ENCODE measurements at places on chromosomes 16 and 17.
A peak's percentile ranks its signal among the peaks of the same experiment; 100 is the strongest.

GRCh38 chr17:40870136-40870535 is 3.1 kb upstream of the KRT12 start:
- DNase-seq: no peak

DNA sequence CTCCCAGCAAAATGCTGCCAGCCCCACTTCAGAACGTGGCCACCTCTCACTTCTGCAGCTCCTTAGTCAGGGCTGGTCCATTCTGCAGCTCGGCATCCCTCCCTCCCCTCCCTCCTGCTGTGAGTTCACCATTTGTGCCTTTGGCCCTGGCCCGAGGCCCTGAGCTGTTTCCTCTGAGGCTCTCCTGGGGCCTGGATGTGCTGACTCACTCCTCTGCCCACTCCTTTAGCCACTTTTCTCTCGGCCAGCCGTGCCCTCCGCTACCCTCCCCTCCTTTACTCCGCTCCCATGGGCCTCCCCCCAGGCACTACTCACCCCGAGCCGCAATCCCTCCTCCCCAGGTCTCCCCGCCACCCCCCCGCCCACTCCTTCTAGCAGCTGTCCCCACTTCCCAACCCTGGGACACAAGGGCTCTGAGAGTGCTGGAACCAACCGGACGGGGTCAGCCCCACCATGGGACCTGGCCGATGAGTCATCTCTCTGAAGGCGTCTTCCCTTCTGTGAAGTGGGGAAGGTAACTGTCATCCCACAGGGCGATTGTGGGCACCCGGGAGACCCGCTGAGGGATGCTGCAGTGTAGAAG is 11.5 kb downstream of the KCNG4 start:
- DNase-seq: peak; percentile 28

DNA sequence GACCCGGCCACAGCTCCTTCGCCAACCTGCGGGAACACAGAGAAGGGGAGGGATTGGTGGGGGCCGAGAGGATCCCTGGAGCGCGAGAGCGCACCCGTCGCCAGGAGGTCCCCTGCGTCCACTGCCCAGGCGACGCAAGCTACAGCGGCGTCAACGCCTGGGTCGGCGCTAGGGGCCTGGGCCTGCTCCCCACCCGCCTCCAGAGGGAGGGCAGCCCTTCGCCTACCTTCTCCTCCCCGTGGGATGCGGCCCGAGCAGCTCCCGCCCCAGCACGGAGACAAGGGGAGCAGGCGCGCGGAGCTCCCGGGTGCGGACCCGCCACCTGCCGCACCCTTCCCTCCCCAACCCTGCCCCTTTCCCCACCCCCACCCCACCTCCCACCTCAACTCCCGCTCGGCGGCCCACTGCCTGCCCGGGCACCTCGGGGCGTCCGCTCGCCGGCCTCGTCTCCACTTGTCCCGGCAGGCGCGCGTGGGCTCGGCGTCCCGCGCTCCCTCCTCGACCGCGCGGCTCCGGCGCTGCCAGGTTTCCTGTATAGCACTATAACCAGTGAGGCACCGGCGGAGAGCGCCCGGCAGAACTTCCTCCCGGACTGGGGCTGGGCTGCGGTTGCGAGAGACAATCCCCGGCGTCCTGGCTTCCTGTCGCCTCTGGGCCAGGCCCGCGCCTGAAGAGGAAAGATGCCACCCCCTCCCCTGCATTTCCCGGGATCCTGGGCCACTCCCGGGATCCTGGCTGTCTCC is 119.1 kb upstream of the SMURF2 start:
- no peak for DNase-seq

DNA sequence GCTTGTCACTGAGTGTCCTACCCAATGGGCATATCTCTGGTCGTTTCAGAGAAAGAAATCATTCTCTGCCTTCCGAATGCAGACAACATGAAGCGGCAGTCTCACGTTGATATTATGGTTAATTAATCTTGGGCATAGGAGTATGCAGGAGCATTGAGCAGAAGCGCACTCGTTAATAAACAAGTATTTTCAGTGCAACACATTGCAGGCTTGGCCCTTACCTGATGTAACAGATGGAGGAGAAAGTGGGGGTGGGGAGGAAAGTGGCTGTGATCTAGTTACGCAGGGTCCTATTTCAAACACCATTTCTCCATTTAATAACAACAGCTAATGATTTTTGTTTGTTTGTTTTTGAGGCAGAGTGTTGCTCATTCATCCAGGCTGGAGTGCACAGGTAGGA is 414.0 kb upstream of the RBFOX1 start:
- no peak for DNase-seq

- DNase-seq: no peak
Observed at GRCh38 chr17:41308251-41308917, 725 bp downstream of the KRTAP16-1 start.

DNA sequence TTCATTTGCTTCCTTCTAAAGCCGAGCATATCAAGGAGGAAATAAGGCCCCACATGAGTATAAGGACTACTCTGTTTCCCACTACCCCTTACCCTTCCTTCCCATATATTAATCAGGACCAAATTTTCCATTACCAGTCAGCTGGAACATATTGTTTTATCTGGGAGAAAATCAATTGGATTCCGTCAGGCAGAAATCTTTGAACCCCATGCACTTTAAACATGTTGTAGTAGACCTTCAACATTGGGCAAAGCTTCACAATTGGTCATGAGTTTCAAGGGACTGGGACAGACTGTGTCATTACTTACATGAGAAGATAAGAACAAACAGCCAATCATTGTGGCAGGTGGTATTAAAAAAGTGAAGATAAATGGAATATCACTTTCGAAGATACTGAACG is 70.3 kb downstream of the ABCA8 start:
- no peak for DNase-seq

- DNase-seq: no peak
Observed at GRCh38 chr16:66480265-66481080, 53.4 kb downstream of the BEAN1 start.

DNA sequence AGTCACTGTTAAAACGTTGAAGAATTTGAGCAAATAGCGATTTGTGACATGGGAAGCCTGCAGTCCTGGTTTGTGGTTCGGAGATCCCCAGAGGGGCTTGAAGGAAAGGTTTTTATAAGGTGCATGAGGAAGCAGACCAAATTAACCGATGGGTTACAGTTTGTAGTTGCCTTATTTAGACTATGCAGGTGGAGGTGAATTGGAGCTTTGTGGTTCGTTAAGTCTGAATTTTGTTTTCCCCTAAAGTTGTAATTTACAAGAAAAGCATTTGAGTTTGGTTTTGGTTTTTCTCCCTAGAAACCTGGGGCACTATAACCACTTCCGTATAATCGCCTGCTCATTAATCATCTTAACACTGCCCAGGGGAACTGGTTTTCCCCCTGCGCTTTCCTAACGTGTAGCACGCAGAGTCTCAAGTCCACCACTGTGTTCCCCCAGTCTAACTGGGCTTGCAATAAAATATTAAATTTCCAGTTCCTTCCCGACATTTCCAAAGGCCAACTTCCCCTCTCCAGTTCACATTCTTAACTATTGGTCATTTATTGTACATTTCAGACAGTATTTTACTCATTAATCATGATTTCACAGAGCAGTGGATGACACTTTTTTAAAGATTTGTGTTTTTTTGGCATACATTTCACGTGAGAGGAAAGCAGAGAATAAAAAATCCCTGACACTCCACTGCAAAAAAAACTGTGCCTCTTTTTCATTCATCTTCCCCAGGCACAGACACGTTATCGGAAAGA is 932 bp downstream of the ZNF267 start:
- no peak for DNase-seq

DNA sequence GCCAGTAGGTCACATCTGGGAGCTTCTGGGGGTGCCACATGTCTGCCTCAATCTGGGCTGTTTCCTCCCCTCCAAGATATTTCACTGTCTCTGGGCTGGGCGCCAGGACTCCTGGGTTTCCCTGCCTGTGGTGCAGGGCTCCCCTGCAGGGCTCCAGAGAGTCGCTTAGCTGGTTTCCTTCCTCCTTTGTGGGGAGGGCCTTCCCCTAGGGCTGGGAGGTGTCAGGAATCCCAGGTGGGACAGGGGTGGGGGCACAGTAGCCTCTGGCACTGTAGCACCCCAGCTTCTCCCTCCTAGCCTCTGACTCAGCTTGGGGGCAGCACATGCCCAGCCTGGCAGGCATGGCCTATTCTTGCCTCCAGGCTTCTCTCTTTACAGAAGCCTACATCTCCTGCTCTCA is 2.6 kb downstream of the RARA start:
- no peak for DNase-seq

DNA sequence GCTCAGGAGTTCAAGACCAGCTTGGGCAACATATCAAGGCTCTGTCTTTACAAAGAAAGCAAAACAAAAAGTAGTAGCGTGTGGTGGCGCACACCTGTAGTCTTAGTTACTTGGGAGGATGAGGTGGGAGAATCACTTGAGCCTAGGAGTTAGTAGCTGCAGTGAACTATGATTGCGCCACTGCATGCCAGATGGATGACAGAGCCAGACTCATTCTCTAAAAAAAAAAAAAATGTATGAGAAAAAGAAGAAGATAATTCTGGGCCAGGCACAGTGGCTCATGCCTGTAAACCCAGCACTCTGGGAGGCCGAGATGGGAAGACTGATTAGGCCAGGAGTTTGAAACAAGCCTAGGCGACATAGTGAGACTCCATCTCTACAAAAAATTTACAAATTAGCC is 28.5 kb downstream of the STAT5B start:
- DNase-seq: no peak

DNA sequence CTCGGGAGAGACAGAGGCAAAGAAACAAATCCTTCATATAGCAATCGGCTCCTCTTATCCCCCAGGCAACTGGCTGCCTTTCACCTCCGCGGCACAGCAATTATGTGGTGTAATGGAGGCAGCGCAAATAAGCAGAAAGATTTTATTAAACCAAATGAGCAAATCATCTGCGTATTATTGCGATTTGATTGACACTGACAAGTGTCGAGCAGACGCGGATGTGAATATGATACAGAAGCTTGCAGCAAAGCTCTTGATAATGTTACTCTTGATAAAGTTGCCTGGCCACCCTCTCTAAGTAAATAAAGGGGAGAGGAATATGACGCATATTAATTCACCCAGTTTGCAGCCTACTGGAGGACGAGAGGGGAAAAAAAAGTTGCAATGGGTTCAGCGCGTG is 26.5 kb upstream of the AKTIP start:
- DNase-seq: no peak

- DNase-seq: no peak
Observed at GRCh38 chr17:73022694-73023093, 69.8 kb downstream of the SLC39A11 start.

DNA sequence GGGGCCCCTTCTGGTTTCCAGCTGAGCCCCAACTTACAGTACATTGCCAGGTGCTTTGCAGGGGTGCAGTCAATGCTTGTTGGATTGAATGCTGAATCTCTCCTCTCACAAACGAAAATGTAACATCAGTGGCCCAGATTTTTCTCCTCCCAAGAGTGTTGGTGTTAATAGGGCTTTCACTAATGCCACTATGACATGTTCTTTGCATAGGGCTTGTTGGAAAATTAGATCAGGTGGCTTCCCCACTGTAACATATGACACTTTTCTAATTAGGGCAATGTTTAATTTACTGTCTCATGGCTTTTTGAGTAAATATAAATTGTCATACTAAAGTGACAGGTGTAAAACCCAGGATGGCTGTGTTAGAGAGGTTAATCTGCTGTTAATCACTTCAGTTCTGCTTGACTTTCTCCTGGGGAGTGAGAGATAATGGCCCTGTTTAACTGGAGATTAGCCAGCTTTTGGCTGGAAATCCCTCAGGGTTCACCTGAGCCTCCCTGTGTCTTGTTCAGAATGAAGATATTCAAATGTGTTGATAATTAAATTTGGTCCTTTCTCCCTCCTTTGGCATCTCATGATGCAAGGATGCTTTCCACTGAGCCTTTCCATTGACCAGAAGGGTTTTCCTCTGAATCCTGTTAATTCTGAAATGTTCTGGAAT is 502.3 kb downstream of the RBFOX1 start:
- DNase-seq: no peak

DNA sequence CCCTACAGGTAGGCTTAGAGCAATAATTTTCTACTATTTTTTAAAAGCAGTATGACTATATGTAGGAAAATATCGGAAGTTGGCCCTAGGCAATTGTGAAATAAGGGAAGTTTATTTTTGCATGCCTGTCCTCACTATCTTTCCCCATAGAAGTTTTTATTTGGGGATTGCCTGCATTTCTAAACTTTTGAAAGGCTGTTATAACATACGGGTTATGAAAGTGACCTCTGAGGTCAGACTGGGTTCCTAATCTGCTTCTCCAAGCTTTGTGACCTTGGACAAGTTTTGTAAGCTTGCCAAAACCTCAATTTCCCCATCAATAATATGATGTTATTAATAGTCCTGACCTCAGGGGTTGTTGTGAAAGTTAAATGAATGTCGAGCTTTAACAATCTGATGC is 67.1 kb downstream of the ARHGAP44 start:
- DNase-seq: no peak

- no peak for DNase-seq
Observed at GRCh38 chr16:13503960-13504635, 415.9 kb upstream of the ERCC4 start.
